Stimulated activated naive CD4-positive, alpha-beta T cell (primary cell): ENCODE measurements at places on chromosomes 7 and 10.

- DNase-seq = no peak
Observed at GRCh38 chr10:11639849-11640764, 28.7 kb upstream of the USP6NL start.

DNA sequence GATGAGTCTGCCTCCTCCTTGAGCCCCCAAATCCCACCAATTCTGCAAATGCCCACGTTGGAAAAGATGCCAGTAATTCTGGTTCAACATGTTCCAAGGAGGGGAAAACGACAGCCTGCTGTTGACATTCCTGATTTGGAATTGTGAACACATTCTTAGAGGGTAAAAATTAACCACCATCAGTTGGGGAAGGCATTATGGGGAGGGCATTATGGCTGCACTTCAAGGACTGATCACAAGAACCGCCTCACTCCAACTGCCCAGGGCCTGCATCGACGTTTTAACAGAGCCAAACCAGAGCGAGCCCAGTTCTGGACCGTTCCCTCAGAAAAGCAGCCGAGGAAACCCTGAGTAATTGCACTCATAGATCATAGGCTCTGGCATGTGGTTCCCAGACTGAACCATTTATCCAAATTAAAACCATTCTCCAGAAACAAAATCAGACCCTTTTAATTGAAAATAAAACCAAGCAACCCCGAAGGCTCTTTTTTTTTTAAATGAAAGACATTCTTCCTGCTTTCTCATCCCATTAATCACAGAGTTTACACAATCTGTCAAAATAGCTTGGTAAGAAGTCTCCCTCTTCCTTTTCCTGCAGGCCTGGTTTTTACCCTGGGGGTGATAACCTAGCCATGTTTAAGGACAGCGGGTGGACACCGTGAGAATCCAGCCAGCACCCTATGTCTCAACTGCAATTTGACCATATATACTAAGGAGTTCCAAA lies 8.0 kb downstream of the TNS3 start:
- DNase-seq = no peak

DNA sequence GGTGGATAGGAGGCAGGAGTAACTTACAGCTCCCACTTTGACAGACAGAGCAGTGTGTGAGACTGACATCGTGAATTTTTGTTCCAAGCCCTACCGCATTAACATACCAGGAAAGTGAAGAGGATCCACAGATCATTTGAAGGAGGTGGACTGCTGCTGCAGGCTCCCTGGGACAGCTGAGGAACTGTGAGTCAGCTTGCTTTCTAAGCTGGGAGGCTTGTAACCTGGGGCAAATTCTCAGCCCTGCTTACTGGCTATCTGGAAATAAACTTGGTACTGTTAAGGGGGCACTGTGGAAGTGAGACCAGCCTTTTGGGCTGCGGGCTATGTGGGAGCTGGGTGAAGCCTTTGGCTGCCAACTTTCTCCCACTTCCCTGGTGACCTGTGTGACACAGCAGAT lies 1202.5 kb downstream of the DNAJB9 start:
- DNase-seq = no peak

DNA sequence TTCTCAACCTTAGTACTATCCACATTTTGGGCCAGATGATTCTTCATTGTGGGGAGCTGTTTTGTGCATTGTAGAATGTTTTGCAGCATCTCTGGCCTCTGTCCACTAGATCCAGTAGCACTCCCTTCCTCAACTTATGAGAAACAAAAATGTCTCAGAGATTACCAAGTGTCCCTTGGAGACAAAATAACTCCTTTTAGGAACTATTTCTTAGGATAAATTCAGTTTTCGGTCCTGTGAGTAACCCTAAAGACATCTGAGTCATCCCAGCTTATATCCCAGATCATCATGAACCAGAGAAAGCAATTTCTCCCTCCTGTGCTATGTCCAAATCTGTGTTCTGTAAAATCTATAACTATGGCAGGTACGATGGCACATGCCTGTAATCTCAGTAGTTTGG lies 266.6 kb upstream of the PHYHIPL start:
- no peak for DNase-seq

GRCh38 chr10:22992075-22992474 lies 64.2 kb downstream of the ARMC3 start:
- peak; percentile 17 for DNase-seq

GRCh38 chr10:89540420-89540949 lies 5.1 kb upstream of the SLC16A12 start:
- DNase-seq = no peak

DNA sequence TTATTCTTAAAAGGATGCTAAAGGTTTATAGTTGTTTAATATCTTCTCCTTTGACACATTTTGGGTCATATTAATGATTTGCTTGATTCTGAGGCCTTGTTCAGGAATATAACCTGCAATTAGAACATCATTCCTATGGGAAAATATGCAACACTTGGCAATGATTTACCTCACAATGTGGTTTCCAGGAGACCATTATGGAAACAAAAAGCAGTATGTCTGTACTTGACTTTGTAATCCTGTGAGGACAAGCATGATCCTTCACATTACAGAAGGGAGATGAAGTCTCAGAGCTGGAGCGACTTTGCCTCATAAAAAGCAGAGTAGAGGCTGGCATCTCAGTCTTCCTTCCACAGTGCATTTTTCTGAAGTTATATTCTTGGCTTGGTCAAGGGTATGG lies 57.0 kb upstream of the CDCA7L start:
- DNase-seq = no peak

DNA sequence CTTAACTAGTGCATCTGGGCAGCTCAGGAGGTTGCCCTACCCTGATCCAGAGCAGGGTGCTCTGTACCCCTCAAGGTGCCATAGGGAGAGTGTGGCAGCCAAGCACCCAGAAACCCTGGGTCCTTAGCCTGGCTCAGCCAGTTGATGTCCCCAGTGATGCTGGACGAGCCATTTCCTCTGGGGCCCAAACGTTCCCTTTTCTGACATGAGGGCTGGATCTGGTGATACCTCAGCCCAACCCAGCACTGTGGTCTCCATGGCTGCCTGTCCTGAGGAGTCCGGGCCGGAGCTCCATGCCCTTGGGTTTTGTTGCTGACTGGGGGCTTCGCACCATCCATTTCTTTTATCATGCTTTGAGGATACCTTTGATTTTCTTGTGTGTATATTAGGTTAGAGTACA lies 87.9 kb upstream of the IKZF1 start:
- no peak for DNase-seq

GRCh38 chr7:151725844-151726651 lies 150.9 kb downstream of the PRKAG2 start:
- DNase-seq = no peak

- no peak for DNase-seq
Observed at GRCh38 chr10:13991353-13991752, 339.4 kb downstream of the FRMD4A start.
